Pancreas (tissue), 10 donors: ENCODE measurements at places on chromosomes 3 and 15. TPM values are rescaled to one million over a fixed set of nuclear protein-coding genes. Genes with fewer than 3 reads are reported as not detected.

DNA sequence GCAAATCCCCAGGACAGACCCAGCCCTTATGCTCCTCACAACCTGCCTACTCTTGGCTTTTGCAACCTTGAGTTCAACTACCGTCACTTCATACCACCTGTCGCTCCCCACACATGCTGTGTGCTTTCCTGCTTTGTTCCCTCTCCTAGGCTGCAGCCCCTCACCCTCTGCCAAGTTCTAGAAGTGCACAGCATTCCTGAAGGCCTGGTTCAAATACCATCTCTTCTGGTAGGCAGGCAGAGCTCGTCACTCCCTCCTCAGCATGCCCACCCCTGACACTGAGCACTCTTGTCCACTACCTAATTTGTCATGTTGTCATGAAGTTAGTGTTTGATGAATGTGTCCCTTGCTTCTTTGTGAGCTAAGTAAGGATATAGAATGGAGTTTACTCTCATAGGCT, 129.6 kb downstream of the SEMA6D start:
- DNase-seq: no peak

- no peak for DNase-seq
Measured at GRCh38 chr3:181417748-181418147, 294.0 kb upstream of the SOX2 start.

- DNase-seq: no peak
Measured at GRCh38 chr15:63004211-63004610, 38.3 kb upstream of the TPM1 start.

DNA sequence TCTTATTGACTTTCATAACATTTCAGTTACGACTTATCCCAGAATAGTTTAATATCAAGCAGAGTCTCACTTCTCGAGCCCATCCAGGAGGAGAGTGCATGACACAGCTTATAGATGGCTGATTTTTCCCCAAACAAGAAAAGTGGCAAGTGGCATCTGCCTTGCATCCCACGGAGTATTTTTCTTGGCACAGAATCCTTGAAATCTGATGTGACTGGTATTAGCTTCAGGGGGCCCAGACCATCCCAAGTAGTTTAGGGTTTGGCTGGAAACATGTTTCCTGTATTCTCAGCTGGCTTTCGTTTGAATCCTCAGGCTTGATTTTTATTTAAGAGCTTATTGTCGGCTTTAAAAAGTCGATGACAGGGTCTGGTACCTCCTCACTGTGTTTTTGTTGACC, 20.7 kb upstream of the FBXL22 start:
- DNase-seq: no peak

DNA sequence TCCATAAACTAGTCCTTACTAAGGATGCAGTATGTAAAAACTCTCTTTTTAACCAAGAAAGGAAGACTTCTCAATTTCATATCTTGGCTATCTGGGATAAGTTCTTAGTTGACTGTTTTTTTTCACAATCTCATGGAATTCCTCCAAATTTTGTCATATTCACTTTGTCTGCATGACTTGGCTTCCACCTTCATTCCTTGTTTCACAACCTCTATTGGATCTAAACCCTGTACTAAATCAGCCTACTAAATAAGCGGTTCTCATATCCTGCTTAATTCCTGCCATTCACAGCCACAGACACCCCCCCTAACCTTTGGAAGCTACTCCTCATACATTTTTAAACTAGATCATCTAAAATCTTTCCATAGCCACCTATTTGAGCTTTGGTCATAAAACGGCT, 370.6 kb upstream of the NAALADL2 start:
- no peak for DNase-seq

The SAMD7 gene
- total RNA-seq: not detected

The MME gene
- total RNA-seq: 0.78 TPM

The GOLGA8G gene
- not detected for total RNA-seq

The STAB1 gene
- total RNA-seq: 57.7 TPM

The NEDD4 gene
- 5.5 TPM for total RNA-seq

The TIMP4 gene
- 1.3 TPM for total RNA-seq

The TMC3 gene
- total RNA-seq: not detected
